Breast epithelium (tissue), 4 donors: ENCODE measurements at places on chromosomes 5 and 9. TPM values are rescaled to one million over a fixed set of nuclear protein-coding genes. Genes with fewer than 3 reads are reported as not detected.

Gene KCNV2
- total RNA-seq, result not detected

Gene CEMIP2
- 81.2 TPM for total RNA-seq

- no peaks in the 10 kb centered on the region for H3K27me3 ChIP-seq
- peaks cover 5% of the 10 kb centered on the region for H3K4me1 ChIP-seq
- no peak overlapping the region for H3K4me3 ChIP-seq
- no peak for DNase-seq
- H3K36me3 ChIP-seq, result no peaks in the 10 kb centered on the region
- no peak overlapping the region for H3K27ac ChIP-seq
Measured at GRCh38 chr5:14200312-14200990, 57.3 kb downstream of the TRIO start.

Gene ARSI
- 1.3 TPM for total RNA-seq

DNA sequence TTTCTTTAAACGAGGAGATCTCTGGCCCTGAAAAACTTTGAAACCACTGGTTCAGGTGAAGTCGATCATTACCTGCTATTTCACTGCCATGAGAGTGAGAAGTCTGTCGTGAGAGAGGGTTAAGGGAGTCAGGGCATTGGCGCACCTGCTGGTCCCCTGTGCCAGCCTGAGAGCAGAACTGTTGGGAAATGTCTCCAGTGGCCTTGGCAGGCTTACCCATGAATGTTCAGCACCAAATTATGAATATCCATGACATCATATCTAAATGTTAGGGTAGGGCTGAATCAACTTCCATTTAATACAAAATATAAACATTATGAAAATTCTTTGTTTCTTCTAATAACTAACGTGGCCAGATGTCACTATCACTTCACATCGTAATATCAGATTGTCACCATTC, 379.3 kb downstream of the KDM4C start:
- no peak overlapping the region for H3K27ac ChIP-seq
- H3K4me3 ChIP-seq, result no peak overlapping the region
- H3K4me1 ChIP-seq, result no peaks in the 10 kb centered on the region
- no peak for DNase-seq
- H3K36me3 ChIP-seq, result no peaks in the 10 kb centered on the region
- no peaks in the 10 kb centered on the region for H3K27me3 ChIP-seq

DNA sequence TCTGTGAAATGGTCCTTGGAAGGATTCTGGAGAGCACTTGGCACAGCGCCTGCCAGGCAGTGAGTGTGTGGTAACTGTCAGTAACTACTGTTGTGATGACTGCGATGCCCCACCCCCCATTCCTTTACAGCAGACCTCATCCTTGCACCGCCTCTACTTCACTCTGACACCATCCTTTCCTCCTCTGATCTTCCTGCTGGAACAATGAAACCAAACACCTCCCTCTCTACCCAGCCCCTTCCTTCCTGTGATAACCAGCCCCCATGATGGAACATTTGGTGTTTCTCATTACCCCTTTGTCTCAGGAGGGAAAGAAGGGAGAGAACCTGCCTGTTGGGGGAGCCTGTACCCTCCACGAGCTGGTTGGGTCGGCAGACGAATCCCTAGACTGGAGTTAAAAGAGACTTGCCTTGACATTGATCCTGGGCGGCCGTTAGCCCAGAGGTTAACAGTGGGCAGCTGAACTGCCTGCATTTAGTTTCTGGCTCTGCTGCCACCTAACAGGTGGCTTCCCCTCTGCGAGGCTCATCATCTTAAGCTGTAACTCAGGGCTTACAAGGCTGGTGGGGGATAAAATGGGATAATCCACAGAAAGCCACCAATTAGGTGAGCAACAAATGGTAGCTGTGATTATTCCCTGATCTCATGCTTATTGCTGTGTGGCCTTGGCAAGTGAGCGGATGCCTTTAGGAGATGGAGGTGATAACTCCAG, 34.2 kb upstream of the GRPEL2 start:
- no peaks in the 10 kb centered on the region for H3K27me3 ChIP-seq
- no peak for DNase-seq
- H3K27ac ChIP-seq, result no peak overlapping the region
- no peaks in the 10 kb centered on the region for H3K36me3 ChIP-seq
- no peaks in the 10 kb centered on the region for H3K4me1 ChIP-seq

DNA sequence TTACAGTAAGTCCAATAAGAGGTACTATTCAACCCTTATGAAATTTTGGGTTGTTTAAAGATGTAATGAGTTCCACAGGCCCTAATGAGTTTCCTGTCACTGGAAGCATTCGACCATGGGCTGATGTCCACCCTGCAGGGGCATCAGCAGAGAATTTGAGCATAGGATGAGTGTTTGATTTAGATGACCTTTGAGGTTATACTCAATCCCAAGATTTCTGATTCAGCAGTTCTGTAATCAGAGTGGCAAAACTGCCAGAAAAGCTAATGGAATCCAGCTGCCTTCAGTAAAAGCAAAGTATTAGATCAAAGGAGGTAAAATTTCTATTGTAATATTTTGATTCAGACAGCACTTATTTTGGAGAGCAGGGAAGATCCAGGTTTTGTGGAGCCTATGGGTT, 68.3 kb downstream of the COX7C start:
- DNase-seq, result no peak
- H3K27me3 ChIP-seq, result no peaks in the 10 kb centered on the region
- H3K4me1 ChIP-seq, result no peaks in the 10 kb centered on the region
- no peak overlapping the region for H3K27ac ChIP-seq
- H3K36me3 ChIP-seq, result no peaks in the 10 kb centered on the region
- H3K4me3 ChIP-seq, result no peak overlapping the region

DNA sequence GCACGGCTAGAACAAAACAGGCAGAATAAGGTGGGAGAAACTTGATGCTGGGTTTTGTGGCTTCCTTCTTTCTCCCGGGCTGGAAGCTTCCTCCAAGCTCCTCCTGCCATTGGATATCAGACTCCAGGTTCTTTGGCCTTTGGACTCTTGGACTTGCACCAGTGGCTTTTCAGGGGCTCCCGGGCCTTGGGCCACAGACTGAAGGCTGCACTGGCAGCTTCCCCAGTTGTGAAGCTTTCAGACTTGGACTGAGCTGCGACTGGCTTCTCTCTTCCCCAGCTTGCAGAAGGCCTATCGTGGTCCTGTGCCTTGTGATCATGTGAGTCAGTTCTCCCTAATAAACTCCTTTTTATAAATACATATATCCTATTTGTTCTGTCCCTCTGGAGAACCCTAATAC, 364.4 kb downstream of the DNAH5 start:
- no peak overlapping the region for H3K27ac ChIP-seq
- no peaks in the 10 kb centered on the region for H3K27me3 ChIP-seq
- no peaks in the 10 kb centered on the region for H3K36me3 ChIP-seq
- DNase-seq, result no peak
- no peak overlapping the region for H3K4me3 ChIP-seq
- H3K4me1 ChIP-seq, result no peaks in the 10 kb centered on the region

GRCh38 chr9:69820955-69821788, 555 bp downstream of the CFAP95 start:
- no peak overlapping the region for H3K27ac ChIP-seq
- DNase-seq, result no peak
- no peaks in the 10 kb centered on the region for H3K36me3 ChIP-seq
- H3K27me3 ChIP-seq, result no peaks in the 10 kb centered on the region

Gene ALDH1A1
- 80.1 TPM for total RNA-seq

DNA sequence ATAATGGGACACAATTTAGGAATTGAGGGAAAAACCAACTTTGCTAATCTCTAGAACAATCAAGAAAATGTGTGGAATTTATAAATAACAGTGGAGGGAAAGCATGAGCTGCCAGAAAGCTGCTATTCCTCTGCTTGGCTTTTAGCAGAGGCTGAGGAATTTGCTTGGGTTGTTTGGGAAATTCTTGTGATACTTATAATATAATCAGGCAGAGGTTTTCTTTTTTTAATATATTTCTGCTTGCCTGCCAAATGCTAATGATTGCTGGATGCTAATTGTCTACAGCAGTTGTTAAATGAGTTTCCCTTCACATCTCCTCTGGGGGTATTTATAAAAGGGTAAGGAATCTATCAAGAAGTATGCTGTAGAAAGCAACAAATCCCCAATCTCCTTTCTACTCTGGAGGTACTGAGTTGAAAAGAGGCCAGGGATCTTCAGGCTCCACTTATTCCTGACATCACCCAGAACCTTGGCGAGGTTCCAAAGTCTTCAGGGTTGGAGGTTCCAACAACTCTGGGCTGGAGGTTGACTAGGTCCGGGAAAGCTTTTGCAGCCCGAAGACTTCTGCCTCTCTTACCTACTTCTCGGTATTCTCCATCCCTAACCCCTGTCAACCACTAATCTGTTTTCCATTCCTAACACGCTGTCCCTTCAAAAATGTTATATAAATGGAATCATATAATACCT, 60.4 kb upstream of the TMED7 start:
- H3K27ac ChIP-seq, result peak overlapping the region; percentile 19
- H3K4me3 ChIP-seq, result no peak overlapping the region
- no peaks in the 10 kb centered on the region for H3K4me1 ChIP-seq

DNA sequence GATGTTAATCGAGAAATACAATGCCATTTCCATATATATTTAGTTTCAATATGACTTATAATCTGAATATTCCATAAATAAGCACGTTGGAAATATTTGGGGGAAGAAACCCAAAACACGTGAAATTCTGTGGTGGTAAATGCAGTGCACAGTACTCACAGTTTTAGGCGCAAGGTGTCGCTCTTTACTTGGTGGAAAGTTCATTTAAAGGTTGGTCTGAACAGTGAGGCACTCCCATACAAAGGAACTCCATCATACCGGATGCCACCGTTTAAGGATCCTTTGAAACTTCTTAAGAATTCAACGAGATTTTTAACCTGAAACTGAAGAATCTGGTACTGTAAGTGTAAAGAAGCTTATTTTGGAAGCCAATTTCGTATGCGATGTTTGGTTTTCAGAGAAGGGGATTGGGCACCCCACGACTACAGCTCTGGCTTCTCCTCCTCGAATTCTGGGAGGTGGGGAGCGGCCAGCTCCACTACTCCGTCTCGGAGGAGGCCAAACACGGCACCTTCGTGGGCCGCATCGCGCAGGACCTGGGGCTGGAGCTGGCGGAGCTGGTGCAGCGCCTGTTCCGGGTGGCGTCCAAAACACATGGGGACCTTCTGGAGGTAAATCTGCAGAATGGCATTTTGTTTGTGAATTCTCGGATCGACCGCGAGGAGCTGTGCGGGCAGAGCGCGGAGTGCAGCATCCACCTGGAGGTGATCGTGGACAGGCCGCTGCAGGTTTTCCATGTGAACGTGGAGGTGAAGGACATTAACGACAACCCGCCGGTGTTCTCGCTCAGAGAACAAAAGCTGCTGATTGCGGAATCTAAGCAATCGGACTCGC, at the start of gene PCDHA11:
Gene PCDHA11, plus strand, starts transcription at position 237 of the 834 bp plus-strand sequence. Its CDS starts 147 bp downstream, at position 384.
- no peak within 1 kb of the TSS for H3K27ac ChIP-seq
- H3K4me1 ChIP-seq, result no peaks in the 10 kb centered on the region
- H3K27me3 ChIP-seq, result no peaks in the 10 kb centered on the region
- DNase-seq, result no peak
- H3K4me3 ChIP-seq, result peak within 1 kb of the TSS; percentile 27
- H3K36me3 ChIP-seq, result no peaks in the 10 kb centered on the region

- no peak overlapping the region for H3K27ac ChIP-seq
- no peaks in the 10 kb centered on the region for H3K36me3 ChIP-seq
- DNase-seq, result no peak
- no peaks in the 10 kb centered on the region for H3K27me3 ChIP-seq
Measured at GRCh38 chr9:124758061-124758460, 13.1 kb downstream of the NR6A1 start.

Gene BRINP1
- 8.8 TPM for total RNA-seq

Gene OR1Q1
- not detected for total RNA-seq

- no peaks in the 10 kb centered on the region for H3K27me3 ChIP-seq
- H3K4me3 ChIP-seq, result no peak overlapping the region
- H3K27ac ChIP-seq, result no peak overlapping the region
Measured at GRCh38 chr9:6024035-6024554, 8.7 kb upstream of the RANBP6 start.

Gene ELAVL2
- 0.66 TPM for total RNA-seq

Gene S1PR3
- total RNA-seq, result 18.7 TPM

DNA sequence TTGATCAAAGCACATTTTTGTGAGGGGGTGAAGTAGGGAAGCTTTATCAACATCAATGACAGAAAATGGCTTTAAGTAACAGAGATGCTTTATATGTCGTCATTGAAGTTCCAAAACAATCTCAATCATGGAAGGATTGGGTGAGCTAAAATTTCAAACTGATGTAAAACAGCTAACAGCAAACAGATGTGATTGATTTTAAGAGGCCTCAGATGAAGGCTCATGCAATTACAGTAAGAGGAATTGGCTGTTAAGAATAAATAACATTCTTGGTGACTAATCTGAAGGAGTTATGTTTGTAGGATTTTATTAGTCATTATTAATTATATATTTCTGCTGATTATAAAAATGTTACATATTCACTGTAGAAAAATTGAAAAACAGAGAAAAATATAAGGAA, 63.5 kb upstream of the PUM3 start:
- no peaks in the 10 kb centered on the region for H3K27me3 ChIP-seq
- H3K4me1 ChIP-seq, result no peaks in the 10 kb centered on the region
- DNase-seq, result no peak
- H3K27ac ChIP-seq, result no peak overlapping the region

DNA sequence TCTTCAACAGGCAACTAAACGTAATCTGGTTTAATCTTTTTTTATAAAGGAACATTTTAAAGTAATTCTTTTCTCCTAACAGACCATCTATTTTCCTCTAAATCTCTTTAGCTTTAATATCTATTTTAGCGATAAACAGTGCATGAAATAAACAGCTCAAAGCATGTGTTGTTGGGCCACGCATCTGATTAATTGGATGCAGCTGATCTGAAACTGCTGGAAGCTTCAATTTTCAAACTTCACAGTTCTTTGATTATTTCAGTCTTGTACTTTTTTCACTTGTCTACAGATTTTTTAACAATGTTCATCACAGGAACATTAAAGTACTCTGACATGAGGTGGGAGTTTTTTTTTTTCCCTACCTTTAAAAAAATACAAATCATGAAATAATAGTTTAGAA, 443.6 kb downstream of the HCN1 start:
- H3K4me3 ChIP-seq, result no peak overlapping the region
- H3K4me1 ChIP-seq, result no peaks in the 10 kb centered on the region
- H3K36me3 ChIP-seq, result no peaks in the 10 kb centered on the region
- H3K27me3 ChIP-seq, result no peaks in the 10 kb centered on the region

DNA sequence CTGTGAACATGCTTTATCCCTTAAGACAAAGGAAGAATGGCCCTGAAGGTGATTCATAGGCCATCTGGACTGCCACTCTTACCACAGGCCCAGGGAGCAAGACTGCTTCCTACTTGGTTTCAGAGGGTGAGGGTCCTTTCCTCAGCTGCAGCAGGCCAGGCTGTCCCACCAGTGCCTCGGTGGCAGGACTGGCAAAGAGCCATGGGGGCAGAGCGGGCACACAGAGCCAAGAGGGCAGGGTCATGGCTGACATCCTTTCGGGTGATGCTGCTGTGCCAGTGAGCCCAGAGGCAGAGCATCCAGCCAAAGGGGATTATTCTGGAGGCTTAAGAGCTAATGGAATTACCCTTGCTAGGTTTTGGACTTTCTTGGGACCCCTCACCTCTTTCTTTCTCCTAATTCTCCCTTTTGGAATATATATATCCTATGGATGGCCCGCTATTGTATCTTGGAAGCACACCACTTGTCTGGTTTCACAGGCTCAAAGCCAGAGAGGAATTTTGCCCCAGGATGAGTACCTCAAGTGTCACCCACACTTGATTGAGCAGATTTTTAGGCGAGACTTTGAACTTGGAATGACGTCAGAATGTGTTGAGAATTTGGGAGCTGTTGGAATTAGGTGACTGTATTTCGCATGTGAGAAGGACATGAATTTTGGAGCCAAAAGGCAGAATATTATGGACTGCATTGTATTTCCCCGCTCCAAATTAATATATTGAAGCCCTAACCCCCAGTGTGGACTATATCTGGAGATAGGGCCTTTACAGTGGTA, 180.6 kb downstream of the BARX1 start:
- H3K27me3 ChIP-seq, result no peaks in the 10 kb centered on the region
- H3K36me3 ChIP-seq, result no peaks in the 10 kb centered on the region
- no peak for DNase-seq
- no peaks in the 10 kb centered on the region for H3K4me1 ChIP-seq
- H3K4me3 ChIP-seq, result no peak overlapping the region
- no peak overlapping the region for H3K27ac ChIP-seq
